ENCODE measurements at places on chromosomes 12 and 14. TPM values are rescaled to one million over a fixed set of nuclear protein-coding genes. Genes with fewer than 3 reads are reported as not detected.

CMKLR1 gene
- 6.2 TPM for total RNA-seq

DIO2 gene
- total RNA-seq: 7.3 TPM

ANKRD33 gene
- not detected for total RNA-seq

NANOG gene
- total RNA-seq: not detected

TRHDE gene
- total RNA-seq: 0.37 TPM

RNASE1 gene
- 343 TPM for total RNA-seq

B4GALNT3 gene
- total RNA-seq: 29.0 TPM

KRT74 gene
- 2.9 TPM for total RNA-seq

KCNMB4 gene
- 3.2 TPM for total RNA-seq

SIX4 gene
- 4.1 TPM for total RNA-seq

GRCh38 chr14:98840511-98840910, 431.5 kb downstream of the BCL11B start:
- DNase-seq: no peak
- H3K4me3 ChIP-seq: no peak overlapping the region
- H3K36me3 ChIP-seq: no peaks in the 10 kb centered on the region
- no peaks in the 10 kb centered on the region for H3K4me1 ChIP-seq
- no peak overlapping the region for H3K27ac ChIP-seq

DNA sequence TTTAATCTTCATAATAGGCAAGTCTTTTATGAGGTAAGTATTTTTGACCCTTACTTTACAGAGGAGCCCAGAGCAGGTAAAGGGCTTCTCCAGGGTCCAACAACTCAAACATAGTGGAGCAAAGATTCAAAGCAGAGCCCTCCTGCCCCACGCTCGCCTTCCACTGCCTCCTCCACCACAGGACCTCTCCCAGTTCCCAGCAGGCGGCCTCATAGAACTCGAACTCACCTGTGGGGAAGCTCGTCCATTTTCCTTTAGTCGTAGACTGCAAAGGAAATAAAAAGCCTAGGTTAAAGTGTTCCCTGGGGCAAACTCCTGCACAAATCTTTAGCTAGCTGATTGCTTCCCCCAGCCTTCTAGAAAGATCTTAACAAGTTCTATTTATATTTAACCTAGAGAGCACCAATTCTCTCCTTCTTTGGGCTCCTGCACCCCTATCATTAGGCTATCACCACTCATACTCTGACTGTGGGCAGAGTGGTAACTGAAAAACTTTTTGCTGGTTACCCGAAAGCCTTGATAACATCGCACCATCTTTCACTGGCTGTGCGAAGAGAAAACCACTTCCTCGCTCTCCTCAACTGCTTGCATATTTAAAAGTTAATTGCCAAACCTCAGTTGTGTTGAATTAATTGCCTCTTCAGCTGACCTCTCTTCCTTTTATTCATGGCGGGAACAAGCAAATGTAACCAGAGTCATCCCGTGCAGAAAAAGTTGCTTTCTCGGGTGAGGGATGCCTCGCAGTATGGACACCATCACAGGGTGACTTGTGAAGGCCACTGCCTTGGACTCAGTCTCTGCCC, 299.6 kb downstream of the DPF3 start:
- DNase-seq: no peak
- H3K27me3 ChIP-seq: no peaks in the 10 kb centered on the region
- H3K4me1 ChIP-seq: no peaks in the 10 kb centered on the region
- no peak overlapping the region for H3K4me3 ChIP-seq
- no peak overlapping the region for H3K27ac ChIP-seq

- DNase-seq: no peak
- H3K36me3 ChIP-seq: peaks cover 8% of the 10 kb centered on the region
- H3K4me1 ChIP-seq: no peaks in the 10 kb centered on the region
- no peaks in the 10 kb centered on the region for H3K27me3 ChIP-seq
- H3K27ac ChIP-seq: no peak overlapping the region
Measured at GRCh38 chr12:27422697-27423096, 23.8 kb upstream of the SMCO2 start.

- DNase-seq: no peak
- H3K27ac ChIP-seq: no peak overlapping the region
- no peak overlapping the region for H3K4me3 ChIP-seq
Measured at GRCh38 chr14:42000450-42000849, 393.8 kb downstream of the LRFN5 start.

DNA sequence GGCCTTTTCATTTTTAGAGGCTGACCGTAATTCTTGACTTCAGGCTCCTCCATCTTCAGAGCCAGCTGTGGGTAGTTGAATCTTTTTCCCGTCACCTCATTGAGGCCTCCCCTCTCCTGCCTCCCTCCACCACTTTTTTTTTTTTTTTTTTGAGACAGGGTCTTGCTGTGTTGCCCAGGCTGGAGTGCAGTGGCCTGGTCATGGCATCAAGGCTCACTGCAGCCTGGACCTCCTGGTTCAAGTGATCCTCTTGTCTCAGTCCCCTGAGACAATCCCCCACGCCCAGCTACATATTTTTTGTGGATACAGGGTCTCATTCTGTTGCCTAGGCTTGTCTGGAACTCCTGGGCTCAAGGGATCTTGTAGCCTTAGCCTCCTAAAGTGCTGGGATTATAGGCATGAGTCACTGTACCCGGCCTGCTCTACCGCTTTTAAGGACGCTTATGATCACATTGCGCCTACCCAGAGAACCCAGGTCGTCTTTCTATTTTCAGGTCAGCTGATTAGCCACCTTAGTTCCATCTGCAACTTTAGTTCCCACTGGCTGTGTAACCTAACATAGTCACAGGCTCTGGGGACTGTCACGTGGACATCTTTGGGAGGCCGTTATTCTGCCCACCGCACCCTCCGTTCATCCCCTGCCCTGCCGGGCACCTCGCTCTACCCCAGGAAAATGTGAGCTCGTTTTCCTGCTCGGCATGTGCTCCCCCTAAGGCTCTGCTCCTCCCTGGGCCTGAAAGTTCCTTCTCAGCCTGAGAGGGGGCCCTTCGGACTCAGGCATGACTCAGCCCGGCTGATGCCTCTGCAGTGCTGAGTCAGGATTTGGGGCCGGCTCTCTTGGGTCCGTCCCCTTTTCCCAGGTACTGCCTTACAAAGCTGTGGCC, 13.4 kb downstream of the TNFAIP2 start:
- H3K27me3 ChIP-seq: no peaks in the 10 kb centered on the region
- DNase-seq: no peak
- H3K4me1 ChIP-seq: no peaks in the 10 kb centered on the region
- no peak overlapping the region for H3K4me3 ChIP-seq
- no peak overlapping the region for H3K27ac ChIP-seq
- H3K36me3 ChIP-seq: peaks cover 23% of the 10 kb centered on the region

DNA sequence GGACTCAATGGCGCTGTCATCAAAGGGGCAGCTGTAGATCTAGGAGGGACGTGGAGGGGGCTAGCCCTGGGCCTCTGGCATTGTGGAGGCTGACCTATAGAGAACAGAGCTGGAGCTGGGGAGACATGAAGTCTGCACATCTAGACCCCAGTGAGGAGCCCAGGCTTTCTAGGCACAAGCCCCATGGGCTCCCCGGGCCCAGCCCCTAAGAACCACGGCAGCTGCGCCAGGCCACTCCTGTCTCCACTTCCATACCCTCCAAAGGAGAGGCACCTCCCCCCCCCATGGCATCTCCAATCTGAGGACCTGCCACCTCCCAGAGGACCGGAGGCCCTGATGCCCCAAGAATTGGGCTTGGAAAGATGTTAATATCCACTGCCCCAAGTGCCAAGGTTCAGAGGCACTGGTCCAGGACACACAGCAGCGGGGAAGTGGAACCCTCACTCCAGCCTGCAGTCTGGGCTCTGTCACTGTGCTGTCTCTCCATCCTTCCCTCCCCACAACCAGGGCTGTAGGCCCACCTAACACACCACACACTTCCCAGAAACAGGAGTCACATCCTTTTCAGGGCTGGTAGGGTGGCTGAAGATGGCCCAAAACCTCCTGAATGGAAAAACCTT, 4.5 kb downstream of the ANKRD9 start:
- H3K27me3 ChIP-seq: no peaks in the 10 kb centered on the region
- H3K4me1 ChIP-seq: peaks cover 49% of the 10 kb centered on the region
- peak overlapping the region; percentile 85 for H3K27ac ChIP-seq
- H3K36me3 ChIP-seq: peaks cover 11% of the 10 kb centered on the region
- no peak overlapping the region for H3K4me3 ChIP-seq

GRCh38 chr12:53626702-53627169, 554 bp upstream of the ATF7 start:
- peak overlapping the region; percentile 93 for H3K27ac ChIP-seq
- H3K36me3 ChIP-seq: no peaks in the 10 kb centered on the region
- no peak for DNase-seq
- H3K4me1 ChIP-seq: peaks cover 40% of the 10 kb centered on the region
- H3K27me3 ChIP-seq: no peaks in the 10 kb centered on the region

GRCh38 chr12:56010111-56010570, 10.7 kb upstream of the IKZF4 start:
- no peaks in the 10 kb centered on the region for H3K36me3 ChIP-seq
- no peak overlapping the region for H3K27ac ChIP-seq
- no peak for DNase-seq

DNA sequence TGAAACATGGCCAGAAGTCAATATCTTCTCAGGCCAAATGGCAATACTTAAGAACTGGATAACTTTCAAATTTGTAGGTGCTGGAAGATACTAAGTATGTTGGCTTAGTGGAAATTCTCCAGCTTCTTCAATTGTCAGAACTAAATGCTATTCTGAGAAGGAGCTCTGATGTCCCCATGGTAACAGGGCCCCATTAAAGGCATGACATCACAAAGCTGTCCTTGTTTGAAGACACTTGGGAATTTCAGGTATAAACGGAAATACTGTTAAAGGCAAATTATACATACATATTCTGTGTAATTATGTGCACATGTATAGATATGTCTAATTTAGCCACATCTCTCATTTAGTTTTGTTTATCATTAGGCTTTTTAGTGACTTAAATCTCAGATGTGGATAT, 210.0 kb upstream of the SEL1L start:
- no peak overlapping the region for H3K4me3 ChIP-seq
- H3K27ac ChIP-seq: no peak overlapping the region
- H3K36me3 ChIP-seq: no peaks in the 10 kb centered on the region

- no peak overlapping the region for H3K4me3 ChIP-seq
- no peak overlapping the region for H3K27ac ChIP-seq
- no peak for DNase-seq
- H3K36me3 ChIP-seq: no peaks in the 10 kb centered on the region
Measured at GRCh38 chr12:24943947-24944600, 4.8 kb downstream of the BCAT1 start.

GRCh38 chr12:65825507-65826352, 1.4 kb downstream of the HMGA2 start:
- H3K4me3 ChIP-seq: peak overlapping the region; percentile 56
- no peak overlapping the region for H3K27ac ChIP-seq
- peaks cover 18% of the 10 kb centered on the region for H3K27me3 ChIP-seq
- H3K4me1 ChIP-seq: peaks cover 35% of the 10 kb centered on the region
- DNase-seq: no peak
- H3K36me3 ChIP-seq: no peaks in the 10 kb centered on the region

GRCh38 chr14:38255673-38256532, at the start of gene CLEC14A:
TSS of gene CLEC14A (minus strand) at chr14:38256093. CDS start at chr14:38256022, 71 bp downstream.
- no peaks in the 10 kb centered on the region for H3K36me3 ChIP-seq
- no peaks in the 10 kb centered on the region for H3K27me3 ChIP-seq
- peak within 1 kb of the TSS; percentile 84 for H3K27ac ChIP-seq
- H3K4me3 ChIP-seq: peak within 1 kb of the TSS; percentile 55
- DNase-seq: peak; percentile 87
- H3K4me1 ChIP-seq: no peaks in the 10 kb centered on the region

GRCh38 chr12:92424338-92424737, 278.5 kb upstream of the PLEKHG7 start:
- H3K4me3 ChIP-seq: no peak overlapping the region
- no peaks in the 10 kb centered on the region for H3K27me3 ChIP-seq
- H3K36me3 ChIP-seq: no peaks in the 10 kb centered on the region
- DNase-seq: no peak

DNA sequence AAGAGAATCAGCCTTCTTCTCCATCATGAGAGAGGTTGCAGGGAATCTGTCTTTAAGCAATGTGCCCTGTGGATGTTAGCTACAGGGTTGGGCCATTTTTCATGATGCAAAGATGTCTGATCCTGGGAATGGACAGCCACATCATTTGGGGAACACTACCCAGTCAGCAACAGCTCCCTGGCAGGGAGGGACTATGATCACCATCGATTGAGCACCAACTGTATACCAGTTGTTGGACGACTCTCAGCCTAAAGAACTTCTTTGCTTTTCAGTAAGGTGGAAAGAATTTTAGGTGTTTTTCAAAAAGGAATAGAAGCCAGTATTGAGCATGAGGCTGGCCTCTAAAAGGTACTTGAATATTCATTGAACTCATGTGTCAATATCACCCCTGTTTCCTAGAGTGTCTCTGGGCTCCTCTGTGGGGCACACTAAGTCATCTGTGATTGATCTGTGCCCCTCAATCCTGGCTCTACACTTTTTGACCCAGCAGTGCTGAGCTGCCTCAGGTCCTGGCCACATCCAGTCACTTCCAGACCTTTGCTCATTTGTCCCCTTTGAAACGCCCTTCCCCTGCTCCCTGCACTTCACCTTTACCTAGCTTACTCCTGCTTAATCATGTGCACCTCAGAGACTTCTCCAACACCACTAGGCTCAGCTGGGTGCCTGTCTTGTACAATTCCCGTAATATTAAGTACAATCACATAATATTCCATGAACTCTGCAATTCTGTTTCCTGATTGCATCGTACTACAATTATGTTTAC, 2.2 kb upstream of the CLMN start:
- no peaks in the 10 kb centered on the region for H3K36me3 ChIP-seq
- H3K27me3 ChIP-seq: no peaks in the 10 kb centered on the region
- H3K4me1 ChIP-seq: no peaks in the 10 kb centered on the region
- no peak for DNase-seq

GRCh38 chr14:24630087-24630871, 3.7 kb downstream of the GZMB start:
- H3K4me1 ChIP-seq: no peaks in the 10 kb centered on the region
- H3K4me3 ChIP-seq: no peak overlapping the region

DNA sequence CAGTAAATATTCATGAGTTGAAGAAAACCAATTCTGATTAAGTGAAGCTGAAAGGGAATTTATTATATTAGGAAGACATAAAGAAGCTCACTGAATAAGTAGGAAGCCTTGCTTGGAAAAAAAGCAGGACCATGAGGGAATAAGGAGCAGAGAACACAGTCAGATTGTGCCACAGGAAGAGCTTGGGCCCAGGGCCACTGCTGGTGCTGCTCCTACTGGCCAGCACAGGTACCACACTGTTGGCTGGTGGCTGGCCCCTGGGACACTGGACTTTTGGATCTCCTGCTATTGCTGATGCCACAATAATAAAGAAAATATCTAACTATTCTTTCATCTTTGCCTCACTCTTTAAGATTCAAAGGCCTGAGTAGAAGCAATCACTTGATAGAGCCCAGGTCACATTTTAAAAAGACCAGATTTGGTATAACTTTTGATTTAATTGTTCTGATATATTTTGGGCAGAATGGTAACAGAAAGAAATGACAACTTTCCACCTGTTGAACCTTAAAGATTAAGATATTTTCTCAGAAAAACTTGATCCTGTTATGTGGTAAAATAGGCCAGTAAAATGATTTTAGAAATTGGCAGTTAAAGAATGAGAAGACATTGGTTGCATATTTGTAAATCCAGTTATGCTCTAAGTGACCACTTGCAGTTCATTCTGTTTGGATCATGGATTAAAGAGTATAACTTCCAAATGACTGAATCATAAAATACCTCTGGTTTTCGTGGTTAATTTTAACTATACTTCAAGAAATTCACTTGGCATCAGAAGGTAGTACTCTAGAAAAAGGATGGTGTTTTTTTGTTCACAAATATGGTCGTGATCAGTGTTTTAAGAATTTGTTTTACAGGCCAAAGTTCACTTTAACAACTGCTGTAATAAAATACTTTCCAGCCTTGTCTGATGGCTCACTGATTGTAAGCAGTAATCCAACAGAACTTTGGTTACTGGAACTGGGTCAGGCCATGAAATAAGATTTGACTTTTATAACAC, 68.3 kb downstream of the DERA start:
- H3K36me3 ChIP-seq: no peaks in the 10 kb centered on the region
- no peak for DNase-seq
- H3K27ac ChIP-seq: peak overlapping the region; percentile 73
- H3K4me3 ChIP-seq: no peak overlapping the region
- H3K27me3 ChIP-seq: no peaks in the 10 kb centered on the region
